ENCODE measurements at places on chromosomes 6 and 20.

- no peak for DNase-seq
Observed at GRCh38 chr20:2183381-2183780, 81.8 kb downstream of the STK35 start.

DNA sequence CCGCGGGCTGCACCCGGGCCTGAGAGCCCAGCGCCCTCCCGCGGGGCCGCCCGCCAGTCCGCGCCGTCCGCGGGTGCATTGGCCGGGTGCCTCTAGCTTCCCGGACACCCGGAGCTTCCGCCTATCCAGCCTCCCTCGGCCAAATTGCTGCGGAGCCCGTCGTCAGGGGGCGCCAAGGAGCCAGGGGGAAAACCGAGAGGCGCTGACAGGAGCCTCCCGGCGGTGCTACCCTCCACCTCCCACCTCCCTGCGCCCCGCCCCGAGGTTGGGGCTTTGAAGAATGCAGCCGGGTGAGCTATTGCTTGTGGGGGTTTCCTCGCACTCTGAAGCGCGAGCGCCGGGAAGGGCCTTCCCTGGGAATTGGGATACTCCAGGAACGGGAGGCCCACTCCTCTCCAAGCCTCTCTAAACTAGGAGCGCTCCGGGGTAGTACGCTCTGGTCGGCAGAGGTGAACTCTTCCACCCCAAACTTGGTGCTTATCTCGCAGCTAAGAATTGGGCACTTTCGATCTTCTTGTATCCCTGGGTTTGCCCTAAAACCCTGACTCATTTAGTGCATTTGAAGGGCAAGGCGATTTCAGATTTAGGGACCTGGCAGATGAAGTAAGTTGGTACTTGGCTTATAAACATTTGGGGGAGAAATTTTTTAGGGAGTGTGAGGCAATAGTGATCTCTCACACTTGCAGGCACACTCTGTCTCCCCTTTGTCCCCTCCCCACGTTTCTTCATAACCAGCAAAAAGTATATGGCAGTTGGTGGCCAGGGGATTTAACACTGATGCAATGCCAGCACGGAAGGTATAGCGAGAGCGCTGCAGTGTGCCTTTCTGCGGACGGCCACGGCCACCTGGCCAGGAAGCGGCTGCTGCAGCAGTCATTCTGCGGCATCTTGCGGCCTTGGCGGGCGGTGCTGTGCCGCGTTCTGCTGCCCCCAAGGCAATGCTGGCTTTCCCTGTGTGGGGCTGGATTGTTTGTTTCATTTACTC is 556 bp downstream of the BEND6 start:
- DNase-seq: peak; percentile 95

- peak; percentile 80 for DNase-seq
Observed at GRCh38 chr6:111482188-111482958, 645 bp downstream of the REV3L start.

DNA sequence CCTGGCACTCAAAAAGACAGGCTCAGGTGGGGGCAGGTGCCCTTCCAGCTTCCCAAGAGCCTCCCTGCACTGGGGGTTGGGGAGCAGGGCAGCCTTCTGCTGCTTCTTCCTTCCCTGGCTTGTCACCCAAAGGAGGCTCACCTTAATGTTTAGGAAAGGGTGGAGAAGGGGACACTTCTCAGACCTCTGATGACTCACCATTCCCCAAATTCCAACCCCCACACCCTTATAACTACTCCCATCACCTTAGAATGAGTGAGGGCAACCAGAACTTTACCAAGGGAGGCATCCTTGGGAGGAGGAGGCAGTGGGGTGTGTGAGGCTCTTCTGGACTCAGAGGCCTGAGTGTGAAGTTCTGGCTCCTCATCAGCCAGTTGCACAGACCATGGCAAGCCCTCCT is 15.2 kb upstream of the FOXP4 start:
- DNase-seq: no peak

DNA sequence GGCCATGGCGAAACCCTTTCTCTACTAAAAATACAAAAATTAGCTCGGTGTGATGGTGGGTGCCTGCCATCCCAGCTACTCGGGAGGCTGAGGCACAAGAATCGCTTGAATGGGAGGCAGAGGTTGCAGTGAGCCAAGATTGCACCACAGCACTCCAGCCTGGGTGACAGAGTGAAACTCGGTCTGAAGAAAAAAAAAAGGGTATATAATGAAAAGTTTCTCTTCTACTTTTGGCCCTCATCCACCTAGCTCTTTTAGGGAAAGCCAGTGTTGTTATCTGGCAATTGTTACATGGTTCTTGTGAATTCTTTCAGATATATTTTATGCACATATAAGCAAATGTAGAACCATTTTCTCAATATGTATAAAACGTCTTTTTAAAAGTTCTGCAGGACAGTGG is 19.0 kb downstream of the KIF3B start:
- DNase-seq: no peak

GRCh38 chr6:40996591-40997233 is 42.3 kb downstream of the UNC5CL start:
- no peak for DNase-seq

DNA sequence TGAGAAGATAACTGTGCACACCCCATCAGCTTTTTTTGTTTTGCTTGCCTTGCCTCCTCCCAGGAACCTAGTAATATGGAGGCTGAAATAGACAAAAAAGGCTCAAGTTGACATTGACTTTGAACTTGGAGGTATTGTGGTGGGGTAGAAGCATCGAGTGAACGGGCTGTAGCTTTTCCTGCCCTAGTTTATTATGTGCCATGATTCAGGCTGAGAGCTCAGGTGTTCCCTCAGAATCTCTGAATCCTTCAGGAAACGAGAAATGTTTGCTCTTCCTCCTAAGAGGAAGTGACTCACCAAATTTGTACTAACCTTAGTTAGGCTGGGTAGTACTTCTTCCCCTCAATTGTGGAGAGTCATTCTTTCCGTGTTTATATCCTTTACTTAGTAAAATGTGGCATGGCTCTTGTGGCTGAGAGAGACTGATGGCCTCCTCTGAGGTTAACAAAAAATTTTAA is 98.8 kb downstream of the SASH1 start:
- DNase-seq: peak; percentile 15

DNA sequence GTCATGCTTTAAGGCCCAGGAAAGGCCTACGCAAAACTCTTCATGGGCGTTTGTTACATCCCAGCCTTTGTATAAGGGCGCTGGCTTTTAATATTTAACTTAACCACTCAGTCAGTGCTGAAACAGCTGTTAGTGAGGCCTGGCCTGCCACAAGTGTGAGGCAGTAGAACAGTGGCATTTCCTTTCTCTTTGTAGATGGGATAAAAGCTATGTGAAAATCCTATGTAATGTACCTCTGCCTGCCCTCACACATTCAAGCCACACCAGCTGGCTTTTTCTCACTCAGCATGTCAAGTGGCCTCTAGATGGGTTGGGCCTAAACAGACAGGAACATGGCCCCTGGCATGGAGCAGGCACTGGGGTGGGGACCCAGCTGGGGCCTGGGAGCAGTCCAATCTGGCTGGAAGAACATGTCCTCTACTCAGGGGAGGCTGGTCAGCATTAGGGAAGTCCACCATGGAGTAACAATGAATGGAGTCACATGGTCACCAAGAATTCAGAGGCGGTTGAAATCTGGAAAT is 20.7 kb downstream of the CGA start:
- no peak for DNase-seq

DNA sequence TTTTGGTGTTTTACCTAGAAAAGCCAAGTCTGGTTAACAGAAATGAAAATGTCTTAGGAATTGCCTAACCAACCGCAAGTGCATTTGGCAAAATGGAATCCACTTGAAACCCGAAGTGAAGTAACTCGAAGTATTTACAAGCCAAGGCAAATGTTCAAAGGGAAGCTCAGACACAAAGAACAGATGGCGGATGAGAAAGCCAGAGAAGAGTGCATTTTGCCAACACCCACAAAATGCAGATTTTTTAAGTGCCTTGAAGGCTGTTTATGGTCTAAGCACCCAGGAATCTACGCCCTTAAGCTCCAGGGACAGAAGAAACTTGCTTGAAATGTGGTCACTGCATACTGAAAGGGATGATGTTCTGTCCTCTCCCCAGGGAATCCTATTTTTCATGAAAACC is 70.0 kb upstream of the TBXT start:
- peak; percentile 26 for DNase-seq

GRCh38 chr20:24827603-24828295 is 121.3 kb upstream of the CST7 start:
- DNase-seq: no peak

DNA sequence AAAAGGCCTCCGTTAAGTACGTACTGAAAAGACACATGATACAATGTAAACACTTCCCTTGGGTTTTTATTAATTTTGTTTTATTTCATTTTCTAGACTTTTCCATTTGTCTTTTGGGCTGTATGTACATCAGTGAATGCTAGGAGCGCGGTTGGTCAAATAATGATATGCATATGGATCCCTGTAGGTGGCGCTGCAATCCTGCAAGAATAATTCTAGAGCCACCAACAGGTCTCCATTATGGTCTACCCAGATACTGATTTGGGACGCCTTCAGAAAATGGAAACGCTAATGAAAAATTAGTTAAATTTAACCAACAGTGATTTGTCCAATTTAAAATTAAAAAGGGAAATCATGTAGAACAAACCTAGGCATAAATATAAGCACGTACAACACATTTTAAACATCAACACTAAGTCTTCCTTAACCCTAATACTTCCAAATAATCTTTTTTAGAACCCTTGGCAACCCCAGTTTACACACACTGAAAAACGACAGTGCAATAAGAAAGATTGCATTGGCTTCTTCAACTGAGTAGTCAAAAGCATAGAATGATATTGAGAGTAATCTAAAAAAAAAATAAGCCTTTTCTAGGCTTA is 433.5 kb downstream of the RFPL4B start:
- peak; percentile 76 for DNase-seq

DNA sequence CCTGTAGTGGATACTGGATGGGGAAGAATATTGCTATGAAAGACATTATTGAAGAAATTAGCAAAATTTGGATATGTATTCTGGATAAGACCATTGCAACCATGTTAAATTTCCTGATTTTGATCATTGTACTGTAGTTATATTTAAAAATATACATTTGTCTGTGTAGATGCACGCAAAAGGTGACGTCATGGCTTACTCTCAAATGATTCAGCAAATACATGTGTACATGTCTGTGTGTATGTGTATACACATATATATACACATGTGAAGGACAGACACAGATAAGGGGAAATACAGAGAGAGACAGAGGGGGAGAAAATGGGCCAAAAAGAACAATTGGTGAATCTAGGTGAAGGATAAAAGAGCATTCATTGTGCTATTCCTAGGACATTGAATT is 82.3 kb upstream of the PLCB4 start:
- DNase-seq: no peak

- DNase-seq: no peak
Observed at GRCh38 chr20:46073443-46073842, 16.3 kb downstream of the NCOA5 start.

DNA sequence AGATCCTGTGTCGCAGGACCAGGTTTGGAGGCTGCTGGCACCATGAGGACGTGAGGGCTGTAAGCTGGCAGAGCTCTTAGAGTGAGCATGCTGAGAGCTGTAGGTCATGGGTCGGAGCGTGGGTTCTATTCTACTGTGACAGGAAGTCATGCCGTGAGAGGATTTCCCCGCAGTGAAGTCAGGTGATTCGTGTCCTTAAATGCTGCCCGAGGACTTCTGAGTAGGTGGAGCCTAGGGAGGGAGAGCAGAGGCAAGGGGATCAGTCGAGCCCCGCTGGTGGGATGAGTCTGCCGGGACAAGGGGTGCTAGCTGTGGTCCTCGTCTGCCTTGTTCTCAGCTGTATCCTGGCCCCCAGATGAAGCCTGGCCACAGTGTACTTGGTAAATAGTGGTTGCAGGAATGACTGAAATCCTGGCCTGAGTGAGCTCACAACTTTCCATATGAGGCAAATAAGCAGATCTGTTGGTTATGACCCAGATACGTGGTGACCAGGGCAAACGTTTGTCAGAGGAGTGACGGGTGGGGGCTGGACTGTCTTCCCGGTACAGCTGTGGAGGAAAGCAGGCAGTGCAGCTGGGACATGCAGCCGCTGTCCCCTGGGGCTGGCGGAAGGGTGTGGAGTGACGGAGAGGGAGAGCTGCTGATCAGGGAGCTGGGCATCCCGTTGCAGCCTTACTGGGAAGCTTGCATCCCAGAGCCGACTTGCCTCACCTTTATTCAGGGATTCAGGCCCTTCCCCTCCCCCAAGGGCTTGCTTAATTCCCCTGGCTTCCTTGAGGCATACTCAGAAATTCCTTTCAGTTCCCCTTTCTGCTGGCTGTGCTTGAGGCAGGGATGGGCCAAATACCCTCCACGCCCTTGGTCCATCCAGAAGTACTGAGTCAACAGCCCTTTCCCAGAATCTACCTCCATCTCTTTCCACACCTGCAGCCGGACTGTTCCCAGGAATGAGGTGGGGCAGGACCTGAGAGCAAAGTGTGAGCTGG is 250.9 kb upstream of the RREB1 start:
- DNase-seq: peak; percentile 76
